ENCODE measurements at places on chromosomes 4 and X.
A peak's percentile ranks its signal among the peaks of the same experiment; 100 is the strongest.

DNA sequence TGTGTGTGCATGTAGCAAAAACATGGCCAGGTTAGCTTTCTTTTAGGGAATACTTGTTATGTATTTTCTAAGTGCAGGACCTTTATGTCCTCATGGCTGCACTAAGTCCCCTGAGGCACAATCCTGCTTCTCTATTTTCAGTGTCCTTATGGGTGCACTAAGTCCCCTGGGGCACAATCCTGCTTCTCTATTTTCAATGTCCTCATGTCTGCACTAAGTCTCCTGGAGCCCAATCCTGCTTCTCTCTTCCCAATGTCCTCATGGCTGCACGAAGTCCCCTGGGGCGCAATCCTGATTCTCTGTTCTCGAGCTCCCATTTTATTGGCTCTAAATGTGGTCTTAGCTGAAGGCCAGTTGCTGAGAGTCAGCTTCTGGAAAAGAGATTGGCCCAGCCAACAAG is 49.7 kb upstream of the GPRIN3 start:
- no peak for DNase-seq
- no peaks in the 10 kb centered on the region for H3K4me1 ChIP-seq
- no peak overlapping the region for H3K27ac ChIP-seq
- H3K36me3 ChIP-seq: no peaks in the 10 kb centered on the region
- H3K4me3 ChIP-seq: no peak overlapping the region

DNA sequence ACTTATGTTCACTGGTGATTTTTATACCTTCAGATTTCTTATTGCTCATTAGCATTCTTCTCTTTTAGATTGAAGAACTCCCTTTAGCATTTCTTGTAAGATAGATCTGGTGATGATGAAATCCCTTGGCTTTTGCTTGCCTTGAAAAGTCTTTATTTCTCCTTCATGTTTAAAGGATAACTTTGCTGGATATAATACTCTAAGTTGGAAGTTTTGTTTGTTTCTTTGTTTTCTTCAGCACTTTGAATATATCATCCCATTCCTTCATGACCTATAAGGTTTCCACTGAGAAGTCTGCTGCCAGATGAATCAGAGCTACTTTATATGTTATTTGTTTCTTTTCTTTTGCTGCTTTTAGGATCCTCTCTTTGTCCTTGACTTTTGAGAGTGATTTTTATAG is 18.5 kb downstream of the CC2D2A start:
- DNase-seq: no peak
- H3K27ac ChIP-seq: no peak overlapping the region
- peaks cover 12% of the 10 kb centered on the region for H3K36me3 ChIP-seq
- no peak overlapping the region for H3K4me3 ChIP-seq

- no peak for DNase-seq
- no peak overlapping the region for H3K27ac ChIP-seq
- H3K4me3 ChIP-seq: no peak overlapping the region
- no peaks in the 10 kb centered on the region for H3K36me3 ChIP-seq
Observed at GRCh38 chrX:127884921-127885320, 167.3 kb downstream of the ACTRT1 start.

GRCh38 chr4:22179124-22179874 is 230.7 kb upstream of the KCNIP4 start:
- no peak overlapping the region for H3K27ac ChIP-seq
- no peak for DNase-seq
- H3K36me3 ChIP-seq: no peaks in the 10 kb centered on the region
- no peaks in the 10 kb centered on the region for H3K4me1 ChIP-seq
- no peak overlapping the region for H3K4me3 ChIP-seq
- no peaks in the 10 kb centered on the region for H3K27me3 ChIP-seq

- H3K27ac ChIP-seq: no peak overlapping the region
- peaks cover 7% of the 10 kb centered on the region for H3K4me1 ChIP-seq
- peaks cover 17% of the 10 kb centered on the region for H3K36me3 ChIP-seq
- H3K27me3 ChIP-seq: no peaks in the 10 kb centered on the region
Observed at GRCh38 chr4:55864577-55865223, 11.3 kb downstream of the EXOC1 start.

GRCh38 chr4:10743357-10743756 is 58.8 kb upstream of the CLNK start:
- no peak overlapping the region for H3K27ac ChIP-seq
- H3K36me3 ChIP-seq: no peaks in the 10 kb centered on the region
- DNase-seq: peak; percentile 63
- H3K4me1 ChIP-seq: no peaks in the 10 kb centered on the region
